Activated CD4-positive, alpha-beta memory T cell treated with anti-CD3 and anti-CD28 coated beads for 36 hours (primary cell): ENCODE measurements at places on chromosomes 1 and 21. TPM values are rescaled to one million over a fixed set of nuclear protein-coding genes. Genes with fewer than 3 reads are reported as not detected.

The GJA5 gene
- not detected for total RNA-seq

GRCh38 chr1:188584119-188584518 is 1755.4 kb downstream of the PLA2G4A start:
- H3K27me3 ChIP-seq: no peaks in the 10 kb centered on the region
- no peaks in the 10 kb centered on the region for H3K36me3 ChIP-seq
- no peak overlapping the region for H3K4me3 ChIP-seq
- H3K27ac ChIP-seq: no peak overlapping the region
- no peaks in the 10 kb centered on the region for H3K4me1 ChIP-seq
- no peak for DNase-seq

DNA sequence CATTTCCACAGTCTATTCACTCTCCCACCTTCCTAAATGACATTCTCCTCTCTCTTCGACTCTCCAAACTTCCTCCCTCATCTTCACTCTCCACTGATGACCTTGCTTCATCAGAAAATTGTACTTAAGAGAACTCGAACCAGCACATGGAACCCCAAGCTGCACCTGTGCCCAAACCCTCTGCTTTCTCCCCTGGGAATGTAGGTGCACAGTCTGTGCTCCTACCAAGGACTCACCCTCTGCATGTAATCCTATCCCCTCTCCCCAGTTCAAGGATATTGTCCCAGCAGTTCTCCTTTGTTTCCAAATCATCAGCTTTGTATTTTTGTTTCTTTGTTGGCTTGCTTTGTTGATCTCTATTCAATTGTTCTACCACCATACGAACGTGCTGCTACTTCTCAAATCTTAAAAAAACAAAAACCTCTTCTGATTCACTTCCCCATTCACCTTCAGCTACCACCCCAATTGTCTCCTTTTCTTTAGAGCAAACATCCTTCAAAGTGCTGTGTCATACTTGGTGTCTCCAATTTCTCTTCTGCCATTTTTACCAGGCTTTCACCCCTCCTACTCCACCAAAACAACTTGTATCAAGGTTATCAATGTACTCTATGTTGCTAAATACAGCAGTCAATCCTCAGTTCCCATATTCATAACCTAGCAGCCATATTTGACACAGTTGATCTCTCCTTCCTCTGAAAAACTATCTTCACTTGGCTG is 26.8 kb downstream of the RAB3B start:
- H3K4me1 ChIP-seq: no peaks in the 10 kb centered on the region
- no peak for DNase-seq
- no peak overlapping the region for H3K4me3 ChIP-seq
- H3K27me3 ChIP-seq: no peaks in the 10 kb centered on the region

DNA sequence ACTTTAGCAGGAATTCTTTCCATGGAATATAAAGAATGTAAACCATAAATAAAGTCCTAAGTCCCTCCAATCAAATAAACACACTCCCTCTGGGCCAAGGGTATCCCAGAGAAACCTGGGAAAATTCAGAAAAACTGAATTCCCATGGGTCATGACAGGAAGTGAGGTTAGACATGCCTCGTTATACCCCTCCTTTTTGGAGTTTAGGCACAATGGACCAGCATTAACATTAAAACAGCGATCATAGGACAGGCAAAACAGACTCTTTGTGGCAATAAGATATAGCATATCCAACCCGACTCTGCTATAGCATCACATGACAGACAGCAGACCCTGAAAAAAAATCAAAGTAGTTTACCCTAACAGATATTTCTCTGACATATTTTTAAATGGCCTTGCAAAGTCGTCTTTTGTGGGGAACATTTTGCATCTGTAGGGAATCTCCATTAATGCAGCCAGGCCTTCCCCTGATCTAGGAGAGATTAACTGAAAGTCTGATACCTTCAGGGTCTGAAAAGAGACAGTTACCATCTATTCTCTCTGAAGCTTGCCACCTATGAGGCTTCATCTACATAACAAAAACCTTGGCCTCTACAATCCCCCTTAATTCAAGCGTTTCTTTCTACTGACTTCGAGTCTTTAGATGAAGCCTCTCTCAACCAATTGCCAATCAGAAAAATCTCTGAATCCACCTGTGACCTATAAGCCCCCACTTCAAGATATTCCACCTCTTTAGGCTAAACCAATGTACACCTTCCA is 143.0 kb upstream of the KCNK1 start:
- no peak overlapping the region for H3K27ac ChIP-seq
- H3K4me3 ChIP-seq: no peak overlapping the region
- DNase-seq: no peak
- H3K4me1 ChIP-seq: no peaks in the 10 kb centered on the region
- no peaks in the 10 kb centered on the region for H3K36me3 ChIP-seq
